ENCODE measurements at places on chromosomes 1 and 21.
A peak's percentile ranks its signal among the peaks of the same experiment; 100 is the strongest.

GRCh38 chr1:113542221-113542701 lies 151.9 kb downstream of the MAGI3 start:
- DNase-seq = no peak
- H3K27ac ChIP-seq = no peak overlapping the region
- H3K4me3 ChIP-seq = no peak overlapping the region
- no peaks in the 10 kb centered on the region for H3K36me3 ChIP-seq
- H3K4me1 ChIP-seq = no peaks in the 10 kb centered on the region

- no peak overlapping the region for H3K4me3 ChIP-seq
- peaks cover 46% of the 10 kb centered on the region for H3K4me1 ChIP-seq
- no peaks in the 10 kb centered on the region for H3K27me3 ChIP-seq
- no peak for DNase-seq
- H3K27ac ChIP-seq = no peak overlapping the region
- peaks cover 82% of the 10 kb centered on the region for H3K36me3 ChIP-seq
These were observed 33.0 kb downstream of the PIK3C2B start for GRCh38 chr1:204461331-204462228.

DNA sequence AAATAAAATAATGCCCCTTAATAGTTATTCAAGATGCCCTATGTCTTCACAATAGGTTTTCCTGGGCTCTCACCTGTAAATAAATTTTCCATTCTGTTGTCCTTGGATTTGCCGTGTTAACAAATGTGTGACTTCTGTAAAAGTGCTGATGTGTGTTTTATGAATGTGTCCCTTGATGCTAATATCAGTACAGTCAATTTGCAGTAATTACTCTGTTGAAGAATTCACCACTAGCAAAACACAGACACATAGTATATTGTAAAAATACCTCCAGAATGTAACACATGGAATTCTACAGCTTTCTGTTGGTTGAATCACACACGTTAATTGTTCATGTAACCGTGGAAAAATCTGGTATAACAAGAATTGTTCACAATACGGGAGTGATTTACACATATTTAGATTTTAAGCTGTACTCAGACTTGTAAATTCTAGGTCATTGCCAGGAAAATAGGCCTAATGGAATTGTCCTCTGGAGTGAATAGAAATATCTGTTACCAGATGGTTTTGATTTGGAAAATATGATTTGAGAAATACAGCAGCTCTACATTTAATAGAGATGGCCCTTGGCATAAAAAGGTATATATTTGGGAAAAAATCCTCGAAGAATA lies 36.7 kb upstream of the KCNK2 start:
- H3K27me3 ChIP-seq = no peaks in the 10 kb centered on the region
- no peak overlapping the region for H3K27ac ChIP-seq
- H3K4me3 ChIP-seq = no peak overlapping the region
- H3K4me1 ChIP-seq = no peaks in the 10 kb centered on the region

DNA sequence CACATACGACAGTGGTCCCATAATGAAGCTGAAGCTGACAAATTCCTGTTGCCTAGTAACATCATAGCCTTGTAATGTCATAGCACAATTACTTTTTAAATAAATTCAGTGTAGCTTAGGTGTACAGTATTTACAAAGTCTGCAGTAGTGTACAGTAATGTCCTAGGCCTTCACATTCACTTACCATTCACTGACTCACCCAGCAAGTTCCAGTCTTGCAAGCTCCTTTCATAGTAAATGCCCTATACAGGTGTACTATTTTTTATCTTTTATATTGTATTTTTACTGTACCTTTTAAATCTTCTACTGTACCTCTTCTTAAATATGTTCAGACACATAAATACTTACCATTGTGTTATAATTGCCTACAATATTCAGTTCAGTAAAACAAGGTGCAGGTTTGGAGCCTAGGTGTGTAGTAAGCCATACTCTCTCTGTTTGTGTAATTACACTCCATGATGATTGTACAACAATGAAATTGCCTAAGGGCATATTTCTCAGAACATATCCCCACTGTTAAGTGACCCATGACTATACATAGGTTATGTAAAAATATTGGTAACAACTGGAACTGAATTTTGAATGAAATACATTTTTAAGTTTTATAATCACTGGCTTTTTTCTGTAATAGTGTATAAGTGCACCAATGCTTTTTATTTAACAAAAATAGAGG lies 33.5 kb upstream of the ADAM30 start:
- H3K4me3 ChIP-seq = no peak overlapping the region
- H3K36me3 ChIP-seq = peaks cover 14% of the 10 kb centered on the region
- H3K4me1 ChIP-seq = no peaks in the 10 kb centered on the region
- no peak overlapping the region for H3K27ac ChIP-seq

GRCh38 chr1:181251001-181251712 lies 162.7 kb downstream of the IER5 start:
- DNase-seq = no peak
- no peaks in the 10 kb centered on the region for H3K27me3 ChIP-seq
- no peaks in the 10 kb centered on the region for H3K4me1 ChIP-seq

DNA sequence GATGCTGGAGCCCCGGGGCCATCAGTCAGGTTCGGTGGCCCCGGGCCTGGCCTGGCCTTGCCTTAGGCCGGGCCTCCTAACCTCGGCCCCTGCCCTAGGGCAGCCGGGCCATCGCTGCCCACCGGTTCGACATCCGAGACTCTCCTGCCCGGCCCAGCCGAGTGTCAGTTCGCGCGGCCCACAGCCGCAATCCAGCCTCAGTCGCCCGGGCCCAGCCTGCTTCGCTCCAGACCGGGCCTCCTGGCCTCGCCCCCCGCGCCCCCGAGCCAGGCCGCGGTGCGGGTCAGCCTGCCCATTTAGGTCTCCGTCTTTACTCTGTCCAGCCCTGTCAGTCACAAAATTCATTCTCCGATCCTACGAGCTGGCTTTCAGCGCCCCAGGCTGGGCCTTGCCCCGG lies 777 bp downstream of the LRRC41 start:
- H3K36me3 ChIP-seq = peaks cover 11% of the 10 kb centered on the region
- no peak for DNase-seq
- H3K27ac ChIP-seq = peak overlapping the region; percentile 96

- H3K27ac ChIP-seq = no peak overlapping the region
- no peaks in the 10 kb centered on the region for H3K4me1 ChIP-seq
- H3K36me3 ChIP-seq = no peaks in the 10 kb centered on the region
- peak; percentile 91 for DNase-seq
These were observed 75.0 kb downstream of the ATP6V1G3 start for GRCh38 chr1:198465201-198466144.

DNA sequence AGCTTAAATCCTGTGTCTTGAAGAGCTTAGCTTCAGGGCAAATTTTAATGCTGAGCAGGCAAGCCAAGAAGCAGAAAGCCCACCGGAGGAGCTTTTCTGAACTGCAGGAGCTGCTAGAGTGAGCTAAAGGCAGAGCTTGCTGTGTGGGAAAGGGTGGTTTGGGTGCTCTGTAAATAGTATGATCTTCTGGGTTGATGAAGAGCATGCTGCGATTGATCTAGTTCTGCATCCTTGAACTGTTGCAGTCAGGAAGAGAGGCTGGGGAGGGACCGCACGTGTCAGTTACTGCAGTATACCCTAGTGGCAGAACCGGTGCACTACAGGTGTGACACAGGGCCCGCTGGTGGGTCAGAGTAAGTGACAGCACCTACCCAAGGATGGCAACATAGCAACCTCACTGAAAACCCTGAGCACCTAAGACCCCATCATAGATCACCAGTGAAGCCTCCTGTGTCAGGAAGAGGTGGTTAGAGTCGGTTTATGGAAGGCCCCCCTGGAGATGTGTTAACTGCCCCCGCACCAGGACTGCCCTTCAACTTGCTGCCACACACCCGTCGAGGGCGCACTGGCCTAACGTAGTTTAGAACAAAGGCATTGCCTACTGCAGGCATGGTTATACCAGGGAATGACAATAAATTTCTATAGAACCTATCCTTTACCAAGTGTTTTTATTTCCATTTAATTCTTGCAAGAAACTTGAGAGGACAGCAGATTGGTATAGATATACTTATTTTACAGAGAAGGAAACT lies 146.0 kb upstream of the KIAA0040 start:
- H3K36me3 ChIP-seq = peaks cover 3% of the 10 kb centered on the region
- H3K4me1 ChIP-seq = peaks cover 4% of the 10 kb centered on the region

- peak; percentile 66 for DNase-seq
- H3K27me3 ChIP-seq = no peaks in the 10 kb centered on the region
- no peak overlapping the region for H3K4me3 ChIP-seq
These were observed 221.1 kb downstream of the NPHP4 start for GRCh38 chr1:5770981-5771765.

- H3K4me3 ChIP-seq = no peak overlapping the region
- peaks cover 30% of the 10 kb centered on the region for H3K36me3 ChIP-seq
- DNase-seq = no peak
- H3K27me3 ChIP-seq = no peaks in the 10 kb centered on the region
- H3K4me1 ChIP-seq = no peaks in the 10 kb centered on the region
These were observed 32.0 kb upstream of the MYOCOS start for GRCh38 chr1:171590022-171590421.

- H3K36me3 ChIP-seq = no peaks in the 10 kb centered on the region
- peaks cover 50% of the 10 kb centered on the region for H3K4me1 ChIP-seq
- no peak overlapping the region for H3K4me3 ChIP-seq
- H3K27ac ChIP-seq = peak overlapping the region; percentile 72
These were observed 83.8 kb downstream of the CAPZB start for GRCh38 chr1:19401535-19401889.

GRCh38 chr1:109133815-109134214 lies 19.9 kb downstream of the ELAPOR1 start:
- no peaks in the 10 kb centered on the region for H3K27me3 ChIP-seq
- peaks cover 9% of the 10 kb centered on the region for H3K4me1 ChIP-seq
- DNase-seq = no peak
- H3K4me3 ChIP-seq = no peak overlapping the region
- no peaks in the 10 kb centered on the region for H3K36me3 ChIP-seq
- H3K27ac ChIP-seq = no peak overlapping the region

- no peaks in the 10 kb centered on the region for H3K27me3 ChIP-seq
- H3K4me1 ChIP-seq = peaks cover 34% of the 10 kb centered on the region
- peak overlapping the region; percentile 98 for H3K27ac ChIP-seq
These were observed 1.2 kb upstream of the CAP1 start for GRCh38 chr1:40039245-40039756.

- H3K27ac ChIP-seq = no peak overlapping the region
- no peak for DNase-seq
- no peaks in the 10 kb centered on the region for H3K36me3 ChIP-seq
- no peak overlapping the region for H3K4me3 ChIP-seq
These were observed 165.5 kb upstream of the TMEM51 start for GRCh38 chr1:14987829-14988603.

- no peak overlapping the region for H3K4me3 ChIP-seq
- DNase-seq = no peak
- H3K27ac ChIP-seq = no peak overlapping the region
These were observed 8.0 kb upstream of the SFN start for GRCh38 chr1:26854906-26855305.

DNA sequence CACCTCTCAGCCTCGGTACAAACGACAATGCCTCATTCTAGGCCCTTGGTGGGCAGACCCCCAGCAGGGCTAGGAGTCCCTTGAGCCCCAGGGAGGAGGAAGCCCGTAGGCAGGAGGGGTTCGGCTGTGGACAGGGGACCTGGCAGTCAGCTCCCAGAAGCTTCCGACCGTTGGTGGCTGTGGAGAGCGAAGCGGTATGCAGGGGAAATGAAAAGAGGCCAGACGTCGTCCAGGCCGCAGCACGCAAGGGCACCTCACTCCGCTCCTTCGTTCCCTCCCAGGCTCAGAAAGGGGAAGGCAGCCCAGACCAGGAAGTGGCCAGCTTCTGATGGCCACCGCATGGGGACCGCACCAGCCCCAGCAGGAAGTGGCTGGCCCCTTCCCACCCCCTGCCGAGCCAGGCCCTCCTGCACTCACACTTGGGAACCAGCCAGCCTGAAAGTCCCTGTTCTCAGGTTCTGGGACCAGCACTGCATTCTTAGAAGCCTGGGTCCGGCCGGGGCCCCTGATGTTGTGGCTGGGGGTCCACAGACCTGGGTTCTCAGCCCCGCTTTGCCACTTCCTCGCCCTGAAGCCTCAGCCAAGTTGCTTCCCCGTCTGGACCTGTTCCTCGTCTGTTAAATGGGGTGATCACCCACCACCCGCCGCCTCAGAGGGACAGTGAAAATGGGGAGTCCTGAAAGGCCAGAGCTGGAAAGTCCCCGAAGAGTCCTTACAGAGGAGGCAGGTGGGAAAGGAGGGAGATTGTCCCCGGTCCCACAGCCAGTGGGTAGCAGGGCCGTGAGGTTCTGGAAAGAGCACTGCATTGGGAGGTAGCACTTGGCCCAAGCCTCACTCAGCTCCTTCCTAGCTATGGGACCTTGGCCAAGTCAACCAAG lies 104.0 kb upstream of the RUNX3 start:
- DNase-seq = no peak
- no peaks in the 10 kb centered on the region for H3K36me3 ChIP-seq
- no peak overlapping the region for H3K4me3 ChIP-seq

DNA sequence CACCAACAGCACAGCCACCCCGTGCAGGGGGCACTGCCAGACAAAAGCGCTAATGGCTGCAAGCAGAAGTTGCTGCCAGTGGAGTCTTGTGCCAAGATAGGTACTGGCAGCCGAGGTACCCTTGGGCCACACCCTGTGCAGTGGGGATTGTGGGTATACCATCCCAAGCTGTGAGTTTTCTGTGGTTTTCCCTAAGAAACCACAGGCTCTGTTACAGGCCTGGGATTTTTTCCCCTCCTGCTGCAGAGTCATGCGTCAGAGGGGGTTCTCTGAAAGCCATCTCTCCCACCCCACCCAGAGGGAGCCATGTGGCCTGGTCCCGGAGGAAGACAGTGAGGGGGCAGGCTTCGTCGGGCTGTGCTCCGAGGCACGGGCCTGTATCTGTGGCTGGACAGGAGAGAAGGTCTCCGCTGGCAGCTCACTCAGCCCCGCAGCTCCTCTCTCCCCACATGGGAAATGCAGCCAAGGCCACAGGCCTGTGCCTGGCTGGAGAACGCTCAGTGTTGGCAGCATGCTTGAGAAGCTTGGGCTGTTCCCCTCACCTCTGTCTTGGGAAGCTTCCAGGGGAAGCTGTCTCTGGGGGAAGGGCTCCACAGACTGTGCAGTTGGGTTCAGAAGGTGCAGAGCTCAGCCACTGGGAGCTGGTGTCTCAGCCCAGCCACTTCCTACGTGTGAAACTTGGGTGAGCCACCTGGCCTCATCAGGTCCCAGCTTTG lies 42.5 kb downstream of the NEK2 start:
- H3K36me3 ChIP-seq = no peaks in the 10 kb centered on the region
- DNase-seq = peak; percentile 75

DNA sequence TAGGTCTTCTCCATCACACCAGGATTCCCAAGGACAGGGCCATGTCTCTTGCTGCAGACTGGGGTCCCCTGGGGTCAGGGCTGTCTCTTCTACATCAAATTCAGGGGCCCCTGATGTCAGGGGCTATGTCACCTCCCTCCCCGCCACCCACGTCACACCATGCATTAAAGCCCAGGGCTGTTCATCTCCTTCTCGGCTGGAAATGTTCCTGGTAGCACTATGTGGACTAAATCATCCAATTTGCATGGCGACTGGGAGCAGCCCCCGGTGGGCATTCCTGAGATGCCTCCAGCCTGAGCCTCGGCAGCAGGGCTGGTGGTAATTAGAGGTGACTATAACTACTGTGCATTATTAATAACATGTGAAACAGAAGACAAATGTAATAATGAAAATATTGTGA lies 151.7 kb upstream of the HMGB4 start:
- no peaks in the 10 kb centered on the region for H3K27me3 ChIP-seq
- no peaks in the 10 kb centered on the region for H3K4me1 ChIP-seq
- H3K4me3 ChIP-seq = no peak overlapping the region
- peaks cover 50% of the 10 kb centered on the region for H3K36me3 ChIP-seq
- H3K27ac ChIP-seq = no peak overlapping the region

- no peak for DNase-seq
- no peak within 1 kb of the TSS for H3K27ac ChIP-seq
- peaks cover 56% of the 10 kb centered on the region for H3K4me1 ChIP-seq
These were observed at the start of gene SIM2 for GRCh38 chr21:36698981-36699545. Gene SIM2 (plus strand): TSS chr21:36699115. CDS start chr21:36699747, 632 bp downstream.

- H3K27me3 ChIP-seq = no peaks in the 10 kb centered on the region
- H3K36me3 ChIP-seq = no peaks in the 10 kb centered on the region
- H3K27ac ChIP-seq = no peak overlapping the region
- H3K4me1 ChIP-seq = no peaks in the 10 kb centered on the region
These were observed 79.2 kb upstream of the RALGPS2 start for GRCh38 chr1:178645808-178646200.
